ENCODE measurements at places on chromosomes 16 and 17.

DNA sequence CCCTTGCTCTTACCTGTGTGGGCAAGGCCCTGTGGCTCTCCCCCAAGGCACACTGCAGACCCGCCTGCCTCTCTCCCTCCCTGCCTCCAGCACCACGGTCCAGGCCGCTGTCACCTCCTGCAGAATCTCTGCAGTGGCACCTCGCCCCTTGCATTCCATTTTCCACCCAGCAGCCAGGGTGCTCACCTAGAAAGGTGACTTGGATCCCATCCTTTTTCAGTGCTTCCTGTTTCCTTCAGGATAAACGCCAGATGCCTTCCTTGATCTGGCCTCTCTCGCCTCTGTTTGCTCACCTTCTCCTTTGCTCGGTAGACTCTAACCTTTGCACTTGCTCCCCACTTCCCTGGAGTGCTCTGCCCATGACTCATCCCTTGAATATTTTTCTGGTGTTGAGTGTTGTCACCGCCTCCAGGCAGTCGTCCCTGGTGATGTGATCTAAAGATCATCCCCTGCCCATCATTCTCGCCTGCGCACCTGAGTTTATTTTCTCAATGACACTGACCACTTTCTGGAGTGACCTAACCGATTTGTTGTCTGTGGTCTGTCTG, 79.2 kb upstream of the LGALS9 start:
- DNase-seq, result peak; percentile 58

DNA sequence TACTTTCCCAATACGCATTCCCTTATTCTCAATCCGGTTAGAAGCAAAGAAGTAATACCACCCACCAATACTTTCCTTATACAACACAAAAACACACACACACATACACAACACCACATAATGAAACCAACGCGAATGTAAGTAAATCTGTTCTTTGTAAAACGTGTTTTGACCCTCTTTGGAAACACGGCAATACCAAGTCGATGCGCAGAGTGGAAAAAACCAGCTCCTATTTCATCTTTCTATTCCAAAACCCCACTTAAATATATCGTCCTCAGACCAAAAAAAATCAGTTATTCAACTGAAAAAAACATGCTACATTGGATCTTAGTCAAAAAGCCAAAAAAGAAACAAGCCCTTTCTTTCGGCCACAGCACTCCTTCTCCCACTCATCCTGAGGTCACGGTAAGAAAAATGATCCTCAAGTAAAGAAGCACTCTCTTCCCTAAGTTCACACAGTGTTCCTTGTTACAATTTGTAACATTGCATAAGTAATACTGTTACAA, 31.0 kb upstream of the ARL4D start:
- peak; percentile 63 for DNase-seq

DNA sequence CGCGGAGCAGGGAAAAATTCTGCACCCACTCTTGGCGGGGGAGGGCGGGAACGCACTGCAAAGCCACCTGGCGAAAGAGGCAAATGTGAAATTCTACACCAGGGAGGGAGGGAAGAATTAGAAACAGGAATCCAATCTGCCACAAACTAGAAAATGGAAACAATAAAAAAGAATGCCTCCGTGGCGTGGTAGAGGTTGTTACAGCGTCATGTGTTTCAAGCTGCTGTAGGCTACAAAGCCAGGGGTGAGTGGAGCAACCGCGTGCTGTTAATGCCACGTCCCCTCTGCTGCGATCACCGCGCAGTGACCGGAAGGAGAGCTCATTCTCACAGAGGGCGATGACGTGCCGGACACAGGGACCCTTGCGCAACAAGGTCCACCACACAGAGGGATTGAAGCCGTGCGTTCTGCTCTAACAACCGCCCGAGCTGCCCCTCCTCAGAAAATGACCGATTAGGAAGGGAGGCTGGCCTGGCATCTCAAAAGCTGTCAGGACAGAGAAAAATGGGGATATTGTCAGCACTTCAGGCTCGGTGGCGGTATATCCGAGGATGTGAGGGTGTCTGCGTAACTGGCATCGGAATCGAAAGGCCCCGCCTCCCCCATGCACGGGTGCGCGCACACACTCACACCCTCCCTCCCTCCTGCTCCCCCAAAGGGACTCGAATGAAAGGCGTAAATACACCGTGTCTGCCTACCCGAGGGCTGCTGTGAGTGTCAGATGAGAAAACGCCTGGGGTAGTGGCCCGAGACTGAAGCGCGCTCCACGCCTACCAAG, 70.8 kb upstream of the TNRC6C start:
- peak; percentile 1 for DNase-seq

DNA sequence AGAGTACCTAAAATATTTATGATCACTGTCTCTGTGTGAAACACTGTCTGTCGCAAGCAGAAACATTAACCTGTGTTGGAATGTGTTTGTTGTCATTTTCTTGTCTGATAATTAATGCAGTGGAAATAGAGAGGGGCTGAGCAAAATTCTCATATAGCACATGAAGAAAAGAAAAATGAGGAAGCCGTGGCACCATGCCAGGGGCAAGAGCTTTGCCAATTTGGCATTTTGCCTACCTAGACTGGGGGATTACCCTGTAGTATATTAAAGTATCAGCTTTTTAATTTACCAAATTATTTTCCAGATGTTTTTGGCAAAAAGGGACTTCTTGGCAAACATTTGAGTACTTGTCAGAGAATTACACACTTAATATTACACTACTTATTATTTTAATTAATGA, 1326.6 kb upstream of the GOT2 start:
- DNase-seq, result no peak

DNA sequence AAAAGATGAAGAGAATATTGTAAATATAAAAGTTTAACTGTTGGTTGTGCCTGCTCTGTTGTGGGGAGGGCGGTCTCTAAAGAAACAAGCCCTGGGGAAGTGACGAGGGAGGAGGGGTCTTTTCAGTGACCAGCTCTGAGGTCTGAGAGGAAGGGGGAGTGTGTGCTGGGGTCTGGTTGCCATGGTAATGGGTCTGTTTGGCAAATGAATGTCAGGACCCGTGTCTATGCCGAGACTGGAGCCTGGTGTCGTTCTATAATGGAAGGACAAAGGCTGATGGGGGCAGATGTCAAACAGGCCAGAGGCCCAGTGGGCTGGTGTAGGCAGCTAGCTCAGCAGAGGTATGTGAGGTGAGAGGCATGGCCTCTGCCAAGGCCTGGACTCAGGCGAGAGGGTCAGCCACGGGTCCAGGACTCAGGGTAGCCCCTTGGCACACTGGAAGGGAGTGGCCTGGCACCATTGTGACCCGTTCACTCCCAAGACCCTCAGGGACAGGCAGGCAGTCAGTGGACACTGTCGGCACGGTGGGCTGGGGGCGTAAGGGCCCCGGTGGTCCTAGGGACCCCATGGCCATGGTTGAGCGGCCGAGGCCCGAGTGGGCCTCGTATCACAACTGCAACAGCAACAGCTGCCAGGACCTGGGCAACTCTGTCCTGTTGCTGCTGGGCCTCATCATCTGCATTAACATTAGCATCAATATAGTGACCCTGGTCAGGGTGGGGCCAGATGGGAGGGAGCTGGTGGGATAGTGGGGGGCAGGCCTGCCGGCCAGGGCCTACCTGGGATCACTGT, at the start of gene SPEM1:
TSS of gene SPEM1 (plus strand) at position 506 of the 792 bp plus-strand sequence. CDS start at position 567, 61 bp downstream.
- no peak for DNase-seq

- DNase-seq, result no peak
Measured at GRCh38 chr17:79681101-79681621, 49.6 kb upstream of the ENPP7 start.

GRCh38 chr16:25523183-25523582, 168.6 kb upstream of the HS3ST4 start:
- DNase-seq, result no peak

GRCh38 chr16:85390511-85391174, 222.5 kb upstream of the GSE1 start:
- DNase-seq, result peak; percentile 81

- no peak for DNase-seq
Measured at GRCh38 chr17:3316836-3317235, 18.7 kb upstream of the OR3A1 start.

DNA sequence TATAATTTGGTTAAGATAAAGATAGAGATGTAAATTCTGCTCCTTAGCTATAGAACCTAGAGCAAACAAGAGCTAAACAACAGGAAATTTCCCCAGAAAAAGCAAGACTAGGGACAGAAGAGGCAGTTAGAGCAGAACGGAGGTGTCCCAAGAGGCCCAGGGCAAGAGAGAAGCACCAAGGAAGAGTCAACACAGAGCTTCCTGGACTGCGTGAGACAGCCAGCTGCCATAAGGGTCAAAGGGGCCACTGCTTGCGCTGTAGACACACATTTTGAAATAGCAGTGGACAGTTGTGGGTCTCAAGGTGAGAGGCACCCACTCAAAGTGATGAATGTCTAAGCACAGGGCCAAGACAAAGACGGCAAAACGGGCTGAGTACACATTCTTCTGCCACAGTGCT, 156.6 kb downstream of the PARN start:
- DNase-seq, result no peak

DNA sequence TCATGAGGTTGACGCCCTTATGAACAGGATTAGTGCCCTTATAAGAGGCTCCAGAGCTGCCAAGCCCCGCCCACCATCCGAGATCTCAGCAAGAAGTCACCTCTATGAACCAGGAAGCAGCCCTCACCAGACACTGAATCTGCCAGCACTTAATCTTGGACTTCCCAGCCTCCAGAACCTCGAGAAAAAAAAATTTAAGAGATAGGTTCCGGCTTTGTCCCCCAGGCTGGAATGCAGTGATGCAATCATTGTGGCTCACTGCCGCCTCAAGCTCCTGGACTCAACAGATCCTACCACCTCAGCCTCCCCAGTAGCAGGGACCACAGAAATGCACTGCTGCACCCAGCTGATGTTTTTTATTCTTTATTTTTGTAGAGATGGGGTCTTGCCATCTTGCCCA, 22.5 kb upstream of the ADCY9 start:
- peak; percentile 32 for DNase-seq

GRCh38 chr17:28885951-28886350, 11.6 kb downstream of the FLOT2 start:
- DNase-seq, result no peak

- DNase-seq, result peak; percentile 23
Measured at GRCh38 chr17:80474231-80474960, 2.0 kb downstream of the NPTX1 start.

DNA sequence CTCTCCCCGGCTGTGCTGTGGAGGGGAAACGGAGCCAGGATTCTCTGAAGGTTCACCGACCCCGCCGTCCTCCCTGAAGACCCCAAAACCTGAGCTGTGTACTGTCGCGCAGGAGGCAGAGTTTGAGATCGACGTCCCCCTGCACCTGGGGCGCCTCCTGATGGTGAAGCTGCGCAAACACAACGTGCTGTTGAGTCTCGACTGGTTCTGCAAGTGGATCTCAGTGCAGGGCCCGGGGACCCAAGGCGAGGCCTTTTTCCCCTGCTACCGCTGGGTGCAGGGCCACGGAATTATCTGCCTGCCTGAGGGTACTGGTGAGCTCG, 62.6 kb upstream of the TEKT1 start:
- DNase-seq, result no peak

GRCh38 chr17:35056013-35056412, 7.5 kb downstream of the RFFL start:
- DNase-seq, result no peak

GRCh38 chr16:50288920-50289319, 22.6 kb downstream of the ADCY7 start:
- no peak for DNase-seq

DNA sequence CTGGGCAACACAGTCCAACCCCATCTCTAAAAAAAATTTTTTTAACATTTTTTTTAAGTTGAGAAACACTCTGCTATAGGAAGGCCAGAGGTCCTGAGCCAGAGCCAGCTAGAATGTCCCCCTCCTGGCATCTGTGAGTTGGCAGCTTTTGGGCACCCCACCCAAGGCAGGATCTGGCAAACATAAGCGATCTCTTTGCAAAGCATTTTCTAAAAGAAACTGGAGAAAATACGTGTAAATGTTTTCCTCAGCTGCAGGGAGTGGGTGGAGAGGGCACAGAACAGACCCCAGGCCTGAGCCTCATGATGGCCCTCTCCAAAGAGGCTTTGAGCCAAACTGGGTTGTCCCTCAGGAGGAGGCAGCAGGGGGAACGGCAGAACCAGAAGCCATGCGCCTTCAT, 11.7 kb downstream of the CAVIN1 start:
- DNase-seq, result no peak

GRCh38 chr17:1471911-1472821, 16.1 kb upstream of the CRK start:
- no peak for DNase-seq

DNA sequence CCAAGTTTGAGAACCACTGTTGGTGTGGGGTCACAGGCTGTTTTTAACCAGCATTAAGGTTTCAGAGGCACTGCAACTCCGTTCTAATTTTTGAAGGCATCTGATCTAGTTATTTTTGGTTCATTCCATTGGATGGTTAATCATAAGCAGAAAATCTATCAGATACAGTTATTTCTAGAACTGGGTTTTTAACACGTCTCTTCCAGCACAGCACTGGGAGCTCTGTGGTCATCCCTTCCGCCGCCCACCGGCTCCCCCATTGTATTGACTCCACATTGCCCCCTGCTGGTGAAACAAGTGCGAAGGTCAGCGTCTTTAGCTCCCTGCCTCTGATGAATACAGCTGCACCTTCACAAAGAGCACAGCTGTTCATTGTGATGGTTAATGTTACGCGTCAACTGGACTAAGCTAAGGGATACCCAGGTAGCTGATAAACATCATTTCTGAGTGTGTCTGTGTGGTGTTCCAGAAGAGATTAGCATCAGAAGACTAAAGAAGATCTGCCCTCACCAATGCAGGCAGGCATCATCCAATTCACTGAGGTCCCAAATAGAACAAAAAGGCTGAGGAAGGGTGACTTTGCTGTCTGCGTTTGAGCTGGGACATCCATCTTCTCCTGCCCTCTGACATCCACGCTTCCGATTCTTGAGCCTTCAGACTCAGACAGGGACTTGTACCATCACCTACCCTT, 8.5 kb downstream of the CCL18 start:
- no peak for DNase-seq

Measured in foreskin keratinocyte (primary cell).